ENCODE measurements at places on chromosomes 11 and 22.

GRCh38 chr11:130528298-130529261, 80.1 kb downstream of the ADAMTS15 start:
- no peak for DNase-seq

DNA sequence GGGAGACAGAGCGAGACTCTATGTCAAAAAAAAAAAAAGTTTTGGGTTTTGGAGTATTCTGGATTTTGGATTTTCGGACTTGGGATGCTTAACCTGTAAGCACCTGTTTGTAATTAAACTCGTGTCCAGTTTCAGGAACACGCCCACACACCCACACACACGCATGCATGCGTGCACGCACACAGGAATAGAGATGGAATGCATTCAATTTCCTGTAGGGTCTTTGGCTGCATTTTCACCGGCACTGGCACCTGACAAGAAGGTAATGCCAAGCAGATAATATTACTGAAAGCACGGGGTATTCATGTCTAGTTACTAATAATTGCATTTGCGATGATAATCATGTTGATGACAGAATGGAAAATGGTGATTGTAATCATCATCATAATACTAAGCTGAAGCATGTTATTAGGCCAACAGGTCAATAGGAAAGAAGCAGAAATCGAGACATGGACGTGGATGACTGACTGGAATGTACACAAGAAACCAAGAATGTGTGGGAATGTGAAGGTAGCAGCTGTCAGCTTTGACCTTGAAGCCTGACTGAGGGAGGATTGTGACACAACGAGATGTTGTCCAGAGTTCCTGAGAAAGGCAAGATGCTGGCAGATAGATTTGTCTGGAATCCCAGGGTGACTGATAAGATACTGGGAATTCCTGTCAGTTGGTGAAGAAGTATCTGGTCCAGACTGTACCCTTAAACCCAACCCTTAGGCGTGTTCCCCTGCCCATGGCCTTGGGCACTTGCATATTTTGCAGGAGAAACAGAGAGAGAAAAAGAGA, 108.6 kb downstream of the SYN3 start:
- DNase-seq = no peak

GRCh38 chr11:15704064-15704463, 589.3 kb downstream of the INSC start:
- DNase-seq = no peak

- DNase-seq = no peak
These were observed 369.4 kb upstream of the B3GAT1 start for GRCh38 chr11:134781380-134781866.

DNA sequence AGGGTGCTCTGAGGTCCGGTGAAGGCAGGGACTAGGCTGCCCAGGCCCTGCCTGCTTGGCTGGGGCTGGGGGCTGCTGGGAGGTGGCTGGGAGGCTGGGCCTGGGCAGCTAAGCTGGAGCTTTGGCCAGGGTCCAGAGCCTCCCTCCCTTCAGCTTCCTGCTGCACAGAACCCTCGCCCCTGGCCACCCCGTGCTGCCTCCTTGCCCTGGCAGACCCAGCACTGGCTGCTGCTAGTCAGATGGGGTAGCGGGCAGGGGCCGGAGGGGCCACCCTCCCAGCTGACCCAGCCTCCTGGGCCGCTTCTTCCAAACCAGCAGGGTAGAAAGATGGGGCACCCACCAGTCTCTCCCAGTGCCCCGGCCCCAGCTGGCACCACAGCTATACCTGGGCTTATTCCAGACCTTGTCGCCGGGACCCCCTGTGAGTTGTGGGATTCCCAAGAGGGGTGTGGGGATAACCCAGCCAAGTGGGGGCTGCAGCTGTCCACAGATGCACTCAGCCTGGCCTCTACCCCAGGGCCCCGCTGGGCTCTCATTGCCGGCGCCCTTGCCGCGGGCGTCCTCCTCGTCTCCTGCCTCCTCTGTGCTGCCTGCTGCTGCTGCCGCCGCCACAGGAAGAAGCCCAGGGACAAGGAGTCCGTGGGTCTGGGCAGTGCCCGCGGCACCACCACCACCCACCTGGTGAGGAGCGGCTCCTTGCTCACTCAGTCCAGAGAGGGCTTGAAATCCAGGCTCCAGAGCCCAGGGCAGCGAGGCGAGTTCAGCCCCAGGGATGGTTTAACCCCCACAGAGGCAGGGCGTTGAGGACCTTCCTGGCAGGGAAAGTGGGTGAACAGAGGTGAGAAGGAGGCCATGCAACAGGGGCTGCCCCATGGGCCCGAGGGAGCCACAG, at the start of gene SYT8:
TSS of gene SYT8 (plus strand) at position 212 of the 892 bp plus-strand sequence. CDS start at position 328, 116 bp downstream.
- peak; percentile 56 for DNase-seq

- DNase-seq = no peak
These were observed 84.9 kb downstream of the ME3 start for GRCh38 chr11:86587264-86588193.

GRCh38 chr22:44086271-44087088, 62.4 kb downstream of the PARVB start:
- no peak for DNase-seq

DNA sequence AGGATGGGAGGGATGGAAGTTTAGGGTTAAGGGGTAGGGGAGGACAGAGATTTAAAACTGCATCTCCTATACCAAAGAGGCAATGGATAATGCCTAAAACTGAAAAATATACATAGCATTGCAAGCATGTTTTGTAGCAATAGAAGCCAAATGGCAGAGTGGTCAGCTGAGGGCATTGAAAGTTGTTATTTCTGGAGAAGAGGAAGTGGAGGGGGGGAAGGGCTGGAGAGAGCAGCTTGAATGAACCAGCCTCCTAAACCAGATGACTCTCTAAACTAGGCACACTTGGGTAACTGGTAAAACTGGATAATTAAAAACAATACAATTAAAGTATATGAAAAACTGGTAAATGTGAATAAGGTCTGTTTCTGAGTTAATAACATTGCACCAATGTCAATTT, 70.3 kb upstream of the TP53I11 start:
- DNase-seq = no peak

GRCh38 chr22:36330127-36330526, 57.6 kb downstream of the MYH9 start:
- no peak for DNase-seq

GRCh38 chr11:30935861-30936260, 349.7 kb upstream of the MPPED2 start:
- no peak for DNase-seq

GRCh38 chr11:126948563-126948962, 52.0 kb downstream of the KIRREL3 start:
- DNase-seq = no peak

DNA sequence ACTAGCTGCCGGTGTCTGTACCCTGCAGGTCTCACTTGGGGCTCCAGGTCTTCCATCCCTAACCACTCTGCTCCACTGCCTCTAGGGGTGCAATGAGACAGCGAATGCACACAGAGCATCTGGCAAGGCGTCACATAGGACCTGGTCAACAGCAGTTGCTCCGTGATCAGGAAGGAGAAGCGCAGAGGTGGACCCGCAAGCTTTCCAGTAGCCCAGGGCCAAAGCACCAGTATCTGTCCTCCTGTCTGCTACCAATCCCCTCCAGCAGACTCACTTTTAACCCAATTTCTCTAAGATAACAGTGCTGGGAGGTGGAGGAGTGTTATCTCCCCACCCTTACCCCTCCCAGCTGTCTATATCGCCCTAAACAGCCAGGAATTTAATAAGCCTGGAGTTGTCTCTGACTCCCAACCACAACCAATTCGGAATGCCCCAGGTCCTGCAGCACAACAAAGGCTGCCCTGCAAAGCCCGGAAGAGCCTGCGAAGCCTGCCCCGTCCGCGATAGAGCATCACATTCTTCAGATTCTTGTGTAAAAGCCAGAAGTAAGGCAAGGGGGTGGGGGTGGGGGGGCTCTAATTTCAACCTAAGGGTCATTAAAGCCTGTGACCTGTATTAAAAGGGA, 19.3 kb downstream of the MYH9 start:
- no peak for DNase-seq

DNA sequence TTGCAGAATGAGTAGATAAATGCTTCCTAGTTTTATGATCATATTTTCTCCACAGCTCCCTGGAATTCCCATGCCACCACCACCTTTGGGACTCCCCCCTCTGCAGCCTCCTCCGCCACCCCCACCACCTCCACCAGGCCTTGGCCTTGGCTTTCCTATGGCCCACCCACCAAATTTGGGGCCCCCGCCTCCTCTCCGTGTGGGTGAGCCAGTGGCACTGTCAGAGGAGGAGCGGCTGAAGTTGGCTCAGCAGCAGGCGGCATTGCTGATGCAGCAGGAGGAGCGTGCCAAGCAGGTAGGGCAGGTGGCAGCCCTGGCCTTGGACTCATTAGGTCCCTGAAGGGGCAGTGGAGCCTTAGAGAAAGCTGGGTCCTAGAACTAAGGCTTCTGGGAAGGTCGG, 2.9 kb downstream of the SF3B2 start:
- no peak for DNase-seq

DNA sequence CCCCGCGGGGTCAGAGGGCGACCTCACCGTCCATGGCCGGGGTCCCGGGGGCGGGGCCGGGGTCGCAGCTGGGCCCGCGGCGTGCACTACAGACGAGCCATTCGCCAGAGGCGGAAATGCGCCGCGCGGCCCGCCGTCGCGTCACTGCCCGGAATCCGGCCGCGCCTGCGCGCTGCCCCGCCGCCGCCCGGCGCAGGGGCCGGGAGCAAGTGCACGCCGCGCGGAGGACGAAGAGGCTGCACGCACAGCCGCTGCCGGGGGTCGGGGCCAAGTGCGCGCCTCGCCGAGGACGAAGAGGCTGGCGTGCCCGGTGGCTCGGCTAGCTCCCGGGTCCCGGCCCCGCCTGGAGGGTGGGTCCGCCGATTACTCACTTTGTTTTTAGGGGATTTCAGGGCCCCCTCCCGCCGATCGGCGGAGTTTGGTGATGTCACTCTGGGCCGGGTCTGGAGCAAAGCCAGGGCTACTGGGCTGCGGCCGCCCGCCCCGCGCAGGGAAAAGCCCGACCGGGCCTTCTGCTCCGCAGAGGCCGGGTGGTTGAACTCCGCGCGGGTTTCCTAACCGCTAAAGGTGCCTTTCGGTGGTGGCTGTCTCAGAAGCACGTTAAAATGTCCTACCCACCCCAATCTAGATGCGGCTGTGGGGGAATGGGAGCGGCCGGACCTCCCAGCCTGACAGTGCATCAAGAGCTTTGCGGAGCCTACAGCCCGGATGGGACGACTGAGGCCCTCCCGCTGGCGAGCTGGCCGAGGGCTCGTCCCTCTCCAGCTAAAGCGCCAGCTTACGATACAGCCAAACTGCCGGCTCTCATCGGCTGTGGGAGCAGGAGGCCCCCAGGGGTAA, at the start of gene RELA:
TSS of gene RELA (minus strand) at position 118 of the 840 bp plus-strand sequence. CDS start at position 34, 84 bp downstream.
- DNase-seq = peak; percentile 95
